ENCODE measurements at places on chromosomes 16 and 17. TPM values are rescaled to one million over a fixed set of nuclear protein-coding genes. Genes with fewer than 3 reads are reported as not detected.

GRCh38 chr17:29566473-29567303 lies at the start of gene ABHD15:
TSS of gene ABHD15 (minus strand) at chr17:29567037. CDS start at chr17:29566966, 71 bp downstream.
- H3K4me3 ChIP-seq = peak within 1 kb of the TSS; percentile 82
- DNase-seq = peak; percentile 85
- H3K36me3 ChIP-seq = no peaks in the 10 kb centered on the region
- H3K27me3 ChIP-seq = no peaks in the 10 kb centered on the region

GRCh38 chr17:50689956-50690886 lies 17.5 kb downstream of the ANKRD40 start:
- H3K4me1 ChIP-seq = no peaks in the 10 kb centered on the region
- H3K36me3 ChIP-seq = peaks cover 23% of the 10 kb centered on the region
- no peak overlapping the region for H3K27ac ChIP-seq
- H3K27me3 ChIP-seq = no peaks in the 10 kb centered on the region
- no peak for DNase-seq

- no peak overlapping the region for H3K27ac ChIP-seq
- no peaks in the 10 kb centered on the region for H3K36me3 ChIP-seq
- DNase-seq = no peak
- no peak overlapping the region for H3K4me3 ChIP-seq
- peaks cover 19% of the 10 kb centered on the region for H3K4me1 ChIP-seq
Measured at GRCh38 chr17:47967607-47968252, 3.2 kb upstream of the CDK5RAP3 start.

DNA sequence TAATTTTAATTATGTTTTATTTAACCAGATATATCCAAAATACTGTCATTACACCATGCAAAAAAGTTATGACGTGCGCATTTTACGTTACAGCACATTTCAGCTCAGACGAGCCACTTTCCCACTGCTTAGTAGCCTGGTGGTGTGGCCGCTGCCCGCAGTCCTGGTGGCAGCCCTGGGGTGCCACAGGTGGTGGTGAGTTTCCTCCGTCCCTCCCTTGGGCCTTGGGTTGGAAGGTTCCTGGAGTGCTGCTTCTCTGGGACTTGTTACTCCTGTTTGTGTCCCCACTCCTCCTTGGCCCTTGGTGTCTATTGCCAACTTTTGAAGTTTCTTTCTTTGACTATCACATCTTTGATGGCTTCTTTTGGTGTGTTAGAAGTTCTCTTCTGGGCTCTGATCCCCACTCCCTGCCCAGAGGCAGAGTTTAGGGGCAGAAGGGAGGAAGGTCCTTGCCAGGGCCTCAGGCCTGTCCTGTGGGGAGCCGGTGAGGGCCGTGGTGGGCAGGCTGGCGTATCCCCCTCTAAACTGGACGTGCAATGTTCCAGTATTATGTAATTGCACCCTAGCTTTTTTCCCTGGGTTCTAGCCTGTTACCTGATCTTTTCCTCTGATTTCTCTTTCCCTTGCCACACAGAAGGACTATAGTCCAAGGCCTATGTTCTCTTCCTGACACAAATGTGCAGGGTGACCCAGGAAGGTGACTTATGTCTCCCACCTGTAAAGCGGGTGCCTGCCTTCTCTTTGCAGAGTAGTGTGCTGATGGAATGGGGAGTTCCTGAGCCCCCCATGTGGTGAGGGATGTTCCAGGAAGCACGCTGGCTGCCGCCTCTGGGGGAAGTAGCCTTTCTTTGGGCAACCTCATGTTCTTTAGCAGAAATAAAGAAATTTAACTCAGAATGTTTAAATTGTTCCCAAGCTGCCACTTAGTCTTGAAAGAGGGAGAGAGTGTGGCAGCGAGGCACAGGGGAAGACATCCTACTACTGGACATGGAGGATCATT lies 8.4 kb downstream of the MPRIP start:
- H3K27me3 ChIP-seq = no peaks in the 10 kb centered on the region
- H3K27ac ChIP-seq = no peak overlapping the region
- peaks cover 66% of the 10 kb centered on the region for H3K4me1 ChIP-seq
- peaks cover 3% of the 10 kb centered on the region for H3K36me3 ChIP-seq

- peaks cover 100% of the 10 kb centered on the region for H3K4me1 ChIP-seq
- peak overlapping the region; percentile 44 for H3K27ac ChIP-seq
- H3K27me3 ChIP-seq = no peaks in the 10 kb centered on the region
- DNase-seq = peak; percentile 61
- no peak overlapping the region for H3K4me3 ChIP-seq
- peaks cover 3% of the 10 kb centered on the region for H3K36me3 ChIP-seq
Measured at GRCh38 chr17:77433385-77434135, 292.8 kb downstream of the SEC14L1 start.

KAT7 gene
- 35.7 TPM for polyA plus RNA-seq

KRTAP9-2 gene
- not detected for polyA plus RNA-seq

GRCh38 chr17:75878174-75878998 lies at the start of gene TRIM47:
TSS of gene TRIM47 (minus strand) at chr17:75878581. CDS start at chr17:75878548, 33 bp downstream.
- no peaks in the 10 kb centered on the region for H3K27me3 ChIP-seq
- H3K4me3 ChIP-seq = no peak within 1 kb of the TSS
- peak; percentile 50 for DNase-seq
- H3K4me1 ChIP-seq = peaks cover 30% of the 10 kb centered on the region
- H3K36me3 ChIP-seq = no peaks in the 10 kb centered on the region
- peak within 1 kb of the TSS; percentile 44 for H3K27ac ChIP-seq

- no peaks in the 10 kb centered on the region for H3K36me3 ChIP-seq
- no peak for DNase-seq
- H3K27me3 ChIP-seq = peaks cover 48% of the 10 kb centered on the region
- H3K27ac ChIP-seq = no peak overlapping the region
Measured at GRCh38 chr16:75260851-75261589, 9.6 kb upstream of the BCAR1 start.

NOTUM gene
- not detected for polyA plus RNA-seq

WDR81 gene
- 52.7 TPM for polyA plus RNA-seq

- H3K4me1 ChIP-seq = no peaks in the 10 kb centered on the region
- no peak overlapping the region for H3K4me3 ChIP-seq
- H3K27ac ChIP-seq = no peak overlapping the region
- no peaks in the 10 kb centered on the region for H3K36me3 ChIP-seq
- no peak for DNase-seq
- H3K27me3 ChIP-seq = no peaks in the 10 kb centered on the region
Measured at GRCh38 chr16:54171626-54172537, 114.7 kb downstream of the IRX3 start.

DNA sequence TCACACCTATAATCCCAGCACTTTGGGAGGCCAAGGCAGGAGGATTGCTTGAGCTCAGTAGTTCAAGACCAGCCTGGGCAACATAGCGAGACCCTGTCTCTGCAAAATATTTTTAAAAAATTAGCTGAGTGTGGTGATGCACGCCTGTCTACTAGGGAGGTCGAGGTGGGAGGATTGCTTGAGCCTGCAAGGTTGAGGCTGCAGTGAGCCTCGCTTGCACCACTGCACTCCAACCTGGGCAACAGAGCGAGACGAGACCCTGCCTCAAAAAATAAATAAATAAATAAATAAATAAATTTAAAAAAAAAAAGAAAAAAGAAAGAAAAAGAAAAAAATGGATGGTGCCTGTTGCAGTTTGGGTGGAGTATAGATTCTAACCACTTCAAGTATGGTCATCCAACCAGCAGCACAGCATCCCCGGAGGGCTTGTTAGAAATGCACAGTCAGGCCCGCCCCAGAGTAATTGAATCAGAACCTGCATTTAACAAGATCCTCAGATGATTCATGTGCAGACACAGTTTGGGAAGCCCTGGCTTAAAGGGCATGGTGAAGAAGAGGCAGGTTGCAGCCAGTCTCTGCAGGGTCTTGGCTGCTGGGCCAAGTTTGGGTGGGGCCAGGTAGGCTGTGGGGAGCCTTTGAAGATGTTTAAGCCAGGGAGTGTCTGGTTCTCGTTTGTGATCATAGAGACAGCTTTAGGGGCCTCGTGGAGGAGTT lies 40.8 kb downstream of the MRC2 start:
- no peaks in the 10 kb centered on the region for H3K4me1 ChIP-seq
- no peak overlapping the region for H3K27ac ChIP-seq
- H3K27me3 ChIP-seq = no peaks in the 10 kb centered on the region

- peaks cover 4% of the 10 kb centered on the region for H3K4me1 ChIP-seq
- no peak for DNase-seq
- no peaks in the 10 kb centered on the region for H3K36me3 ChIP-seq
- H3K4me3 ChIP-seq = no peak overlapping the region
Measured at GRCh38 chr17:82339634-82340580, 6.3 kb upstream of the SECTM1 start.

- DNase-seq = no peak
- H3K4me1 ChIP-seq = no peaks in the 10 kb centered on the region
- no peaks in the 10 kb centered on the region for H3K27me3 ChIP-seq
- H3K4me3 ChIP-seq = no peak overlapping the region
- H3K36me3 ChIP-seq = peaks cover 14% of the 10 kb centered on the region
Measured at GRCh38 chr16:8668113-8668512, 6.3 kb upstream of the ABAT start.

TP53TG3 gene
- not detected for polyA plus RNA-seq

GRCh38 chr16:79151-80054 lies 1.4 kb downstream of the MPG start:
- peaks cover 5% of the 10 kb centered on the region for H3K27me3 ChIP-seq
- H3K27ac ChIP-seq = peak overlapping the region; percentile 75
- H3K4me3 ChIP-seq = peak overlapping the region; percentile 82
- no peak for DNase-seq

STAT3 gene
- 53.4 TPM for polyA plus RNA-seq

- no peaks in the 10 kb centered on the region for H3K27me3 ChIP-seq
- no peaks in the 10 kb centered on the region for H3K36me3 ChIP-seq
- no peak overlapping the region for H3K27ac ChIP-seq
- DNase-seq = no peak
Measured at GRCh38 chr16:67302970-67303369, 23.6 kb downstream of the KCTD19 start.
